ENCODE measurements at places on chromosomes 3 and 15.
A peak's percentile ranks its signal among the peaks of the same experiment; 100 is the strongest.

DNA sequence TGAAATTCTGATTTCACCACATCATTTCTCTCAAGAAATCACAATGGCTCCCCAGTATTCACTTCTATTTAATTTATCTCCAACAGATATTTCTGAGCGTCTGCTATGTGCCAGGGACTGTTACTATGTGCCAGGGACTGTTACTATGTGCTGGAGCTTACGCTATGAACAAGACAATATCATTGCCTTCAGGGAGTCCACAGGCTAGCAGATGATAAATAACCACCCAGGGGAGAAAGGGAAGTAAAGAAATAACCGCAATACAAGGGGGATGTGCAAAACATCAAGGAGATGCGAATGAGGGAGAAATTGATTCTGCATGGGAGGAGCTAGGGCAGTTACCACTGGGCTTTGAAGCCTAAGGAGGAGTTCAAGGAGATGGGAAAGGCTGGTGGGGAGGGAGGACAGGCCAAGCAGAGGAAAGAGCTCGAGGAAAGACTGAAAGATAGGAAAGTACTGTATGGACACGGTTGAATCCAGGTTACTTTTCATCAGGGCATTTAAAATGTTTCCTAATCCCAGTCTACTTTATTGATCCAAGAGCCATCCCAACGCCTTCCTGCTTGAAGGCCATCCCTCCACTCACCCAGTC, 2.5 kb downstream of the THSD4 start:
- H3K4me3 ChIP-seq = no peak overlapping the region
- H3K27me3 ChIP-seq = peaks cover 50% of the 10 kb centered on the region
- no peaks in the 10 kb centered on the region for H3K36me3 ChIP-seq
- no peak for DNase-seq

- peak; percentile 69 for DNase-seq
- peaks cover 58% of the 10 kb centered on the region for H3K4me1 ChIP-seq
- peak overlapping the region; percentile 86 for H3K4me3 ChIP-seq
- H3K36me3 ChIP-seq = peaks cover 12% of the 10 kb centered on the region
Measured at GRCh38 chr15:41969851-41970431, 2.4 kb downstream of the EHD4 start.

DNA sequence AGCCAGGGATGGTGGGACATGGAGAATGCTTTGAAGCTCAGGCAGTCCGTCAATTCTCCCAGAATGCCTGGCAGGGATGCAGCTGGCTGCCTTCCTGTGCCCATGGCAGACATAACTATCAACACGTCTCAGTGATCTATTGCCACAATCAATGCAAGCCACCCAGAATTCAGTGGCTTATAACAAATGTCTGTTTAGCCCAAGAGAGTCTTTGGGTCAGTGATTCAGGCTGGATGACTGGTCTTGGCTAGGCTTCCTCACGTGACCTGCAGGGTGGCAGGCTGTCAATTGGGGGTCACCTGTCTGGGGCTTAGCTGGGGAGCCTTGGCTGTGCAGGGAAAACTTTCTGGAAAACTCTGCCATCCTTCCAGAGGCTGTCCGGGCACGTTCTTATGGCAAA, 213.1 kb upstream of the LRRFIP2 start:
- no peaks in the 10 kb centered on the region for H3K4me1 ChIP-seq
- no peak overlapping the region for H3K27ac ChIP-seq
- no peaks in the 10 kb centered on the region for H3K27me3 ChIP-seq
- no peak for DNase-seq

DNA sequence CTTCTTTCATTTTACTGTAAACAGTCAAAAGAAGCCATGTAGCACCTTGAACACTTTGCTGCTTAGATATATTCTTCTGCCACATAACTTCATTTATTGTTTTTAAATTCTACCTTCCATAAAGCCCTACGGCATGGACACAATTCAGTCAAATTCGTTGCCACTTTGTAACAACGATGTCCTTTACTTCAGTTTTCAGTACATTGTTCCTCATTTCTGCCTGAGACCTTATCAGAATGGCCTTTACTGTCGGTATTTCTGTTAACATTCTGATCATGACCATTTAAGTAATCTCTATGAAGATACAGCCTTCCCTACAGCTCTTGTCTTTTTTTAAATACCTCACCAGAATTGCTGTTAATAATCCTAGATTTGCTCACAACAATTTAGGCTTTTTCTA, 466.9 kb downstream of the NAALADL2 start:
- no peaks in the 10 kb centered on the region for H3K36me3 ChIP-seq
- no peak for DNase-seq
- H3K27me3 ChIP-seq = no peaks in the 10 kb centered on the region
- no peaks in the 10 kb centered on the region for H3K4me1 ChIP-seq

DNA sequence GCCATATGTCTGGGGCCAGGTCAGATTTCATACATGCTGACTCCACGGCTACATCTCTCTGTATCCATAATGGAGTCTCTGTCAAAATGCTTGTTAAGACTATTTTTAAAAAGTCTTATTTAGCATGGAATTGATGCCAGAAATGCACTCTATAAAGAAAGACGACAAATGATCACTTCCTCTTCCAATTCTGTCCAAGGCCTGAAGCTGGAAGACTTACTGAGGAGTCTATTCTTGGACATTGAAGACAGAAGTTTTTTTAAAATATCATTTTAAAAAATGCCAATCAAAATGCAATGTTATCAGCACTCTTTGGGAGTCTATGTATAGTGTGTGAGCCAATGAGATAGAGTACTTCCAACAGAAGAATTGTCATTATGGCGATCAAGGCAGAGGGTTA, 27.9 kb upstream of the NMNAT3 start:
- no peak for DNase-seq
- H3K27me3 ChIP-seq = peaks cover 5% of the 10 kb centered on the region
- no peaks in the 10 kb centered on the region for H3K36me3 ChIP-seq
- no peaks in the 10 kb centered on the region for H3K4me1 ChIP-seq

DNA sequence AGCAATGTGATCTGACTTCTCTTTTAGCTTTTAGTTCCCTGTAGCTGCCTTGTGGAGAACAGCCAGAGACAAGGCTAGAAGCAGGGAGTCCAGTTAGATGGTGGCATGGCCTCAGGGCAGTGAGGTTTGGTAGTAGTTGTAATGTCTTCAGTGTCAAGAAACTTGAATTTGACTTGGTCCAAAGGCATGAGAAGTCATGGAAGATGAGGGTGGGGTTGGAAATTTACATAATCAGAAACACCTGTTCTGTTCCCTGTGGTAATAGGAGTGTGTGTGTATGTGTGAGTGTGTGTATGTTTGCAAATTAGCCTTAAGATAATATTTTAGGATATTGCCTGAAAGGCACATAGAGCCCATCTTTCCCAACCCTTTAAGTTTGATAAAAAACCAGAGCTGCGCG, 55.2 kb upstream of the GCNT3 start:
- H3K4me3 ChIP-seq = no peak overlapping the region
- DNase-seq = no peak
- peaks cover 3% of the 10 kb centered on the region for H3K4me1 ChIP-seq
- no peaks in the 10 kb centered on the region for H3K36me3 ChIP-seq
- no peak overlapping the region for H3K27ac ChIP-seq
- no peaks in the 10 kb centered on the region for H3K27me3 ChIP-seq

GRCh38 chr15:79403501-79403900, 28.6 kb upstream of the MINAR1 start:
- H3K27ac ChIP-seq = no peak overlapping the region
- no peaks in the 10 kb centered on the region for H3K27me3 ChIP-seq
- H3K4me3 ChIP-seq = no peak overlapping the region
- no peaks in the 10 kb centered on the region for H3K4me1 ChIP-seq

GRCh38 chr3:108834551-108834950, 12.0 kb downstream of the TRAT1 start:
- no peaks in the 10 kb centered on the region for H3K27me3 ChIP-seq
- no peak for DNase-seq
- peaks cover 88% of the 10 kb centered on the region for H3K4me1 ChIP-seq
- H3K27ac ChIP-seq = peak overlapping the region; percentile 79
- peak overlapping the region; percentile 34 for H3K4me3 ChIP-seq

DNA sequence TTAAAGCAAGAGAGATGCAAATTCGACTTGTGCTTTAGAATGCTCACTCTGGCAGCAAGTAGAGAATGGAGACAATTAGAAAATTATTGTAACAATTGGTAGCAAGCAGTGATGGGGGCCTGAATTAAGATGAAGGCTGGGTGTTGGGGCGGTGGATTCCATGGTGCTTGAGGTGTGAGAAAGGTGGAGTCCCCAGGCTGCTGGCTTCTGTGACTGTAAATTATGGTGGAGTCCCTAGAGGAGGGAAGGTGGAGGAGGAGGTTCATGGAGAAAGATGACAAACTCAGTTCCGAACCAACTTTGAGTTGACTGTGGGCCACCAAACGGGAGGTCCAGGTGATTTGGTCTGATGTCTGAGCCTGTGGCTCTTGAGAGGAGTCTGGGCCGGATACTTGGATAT, 10.7 kb upstream of the SMAD3 start:
- peak; percentile 46 for DNase-seq
- H3K27ac ChIP-seq = no peak overlapping the region
- H3K4me3 ChIP-seq = no peak overlapping the region
- H3K27me3 ChIP-seq = no peaks in the 10 kb centered on the region
- peaks cover 25% of the 10 kb centered on the region for H3K4me1 ChIP-seq
- no peaks in the 10 kb centered on the region for H3K36me3 ChIP-seq

DNA sequence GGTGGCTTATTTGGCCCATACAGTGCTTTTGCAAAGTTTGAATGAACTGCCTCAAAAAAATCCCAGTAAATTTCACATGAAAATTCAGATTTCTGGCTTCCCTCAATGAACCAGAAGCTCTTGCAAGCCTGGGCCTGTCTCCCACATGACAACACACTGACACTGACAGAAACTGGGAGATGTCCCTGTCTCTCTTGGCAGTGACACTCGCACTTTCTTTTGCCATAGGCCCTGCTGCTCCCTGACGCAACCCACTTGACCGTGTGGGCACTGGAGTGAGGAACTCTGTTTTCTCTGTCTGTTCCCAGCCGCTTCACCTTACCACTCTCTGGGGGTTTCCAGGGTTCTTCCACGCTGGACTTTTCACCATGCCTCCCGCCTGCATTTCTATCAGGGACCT, 524.5 kb downstream of the SHQ1 start:
- peaks cover 3% of the 10 kb centered on the region for H3K27me3 ChIP-seq
- H3K36me3 ChIP-seq = no peaks in the 10 kb centered on the region
- no peak for DNase-seq
- H3K27ac ChIP-seq = no peak overlapping the region
- H3K4me3 ChIP-seq = no peak overlapping the region
- no peaks in the 10 kb centered on the region for H3K4me1 ChIP-seq

GRCh38 chr15:32982001-32982400, 212.5 kb downstream of the FMN1 start:
- no peak overlapping the region for H3K27ac ChIP-seq
- H3K36me3 ChIP-seq = no peaks in the 10 kb centered on the region
- H3K4me3 ChIP-seq = no peak overlapping the region
- no peaks in the 10 kb centered on the region for H3K4me1 ChIP-seq
- no peak for DNase-seq
- H3K27me3 ChIP-seq = peaks cover 3% of the 10 kb centered on the region

All from activated CD8-positive, alpha-beta T cell treated with anti-CD3 and anti-CD28 coated beads for 36 hours (primary cell).